Uterus (tissue), 4 donors: ENCODE measurements at places on chromosomes 6 and 20.

GRCh38 chr6:131460614-131461000 is 112.4 kb upstream of the ARG1 start:
- no peak for DNase-seq
- H3K36me3 ChIP-seq = no peaks in the 10 kb centered on the region
- H3K4me1 ChIP-seq = no peaks in the 10 kb centered on the region
- no peaks in the 10 kb centered on the region for H3K27me3 ChIP-seq
- no peak overlapping the region for H3K4me3 ChIP-seq
- no peak overlapping the region for H3K27ac ChIP-seq

DNA sequence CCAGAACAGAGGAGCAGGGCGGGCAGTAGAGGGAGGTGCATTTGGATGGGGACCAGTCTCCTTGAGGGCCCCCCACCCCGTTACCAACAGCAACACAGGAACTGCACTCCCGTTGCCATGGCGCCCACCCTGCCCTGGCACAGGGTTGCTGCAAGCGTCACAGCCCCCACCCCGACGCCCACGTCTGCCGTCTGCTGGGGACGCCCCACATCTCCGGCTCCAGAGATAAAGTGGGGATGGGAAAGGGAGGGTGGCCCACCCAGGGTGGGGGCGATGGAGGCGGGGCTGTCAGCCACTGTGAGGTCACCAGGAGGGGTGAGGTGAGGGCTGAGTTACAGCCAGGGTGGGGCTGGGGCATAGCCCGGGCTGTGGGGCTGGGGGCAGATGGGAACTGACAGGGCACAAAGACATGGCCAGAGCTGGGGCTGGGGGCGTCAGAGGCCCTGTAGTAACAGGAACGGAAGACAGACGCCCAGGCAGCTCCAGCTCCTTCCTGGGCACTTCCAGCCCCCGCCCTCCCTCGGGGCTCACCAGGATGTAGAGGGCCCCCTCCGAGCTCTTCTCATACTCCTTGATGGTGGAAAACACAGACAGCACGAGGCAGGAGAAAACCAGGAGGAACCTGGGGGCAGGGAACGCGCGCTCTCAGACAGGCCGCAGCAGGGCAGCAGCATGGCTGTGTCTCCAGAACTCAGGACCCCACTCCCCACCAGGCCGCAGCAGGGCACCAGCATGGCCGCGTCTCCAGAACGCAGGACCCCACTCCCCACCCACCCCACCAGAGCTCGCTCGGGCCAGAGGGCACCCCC is 26.0 kb downstream of the KCNQ2 start:
- H3K27ac ChIP-seq = no peak overlapping the region
- H3K4me1 ChIP-seq = no peaks in the 10 kb centered on the region
- no peaks in the 10 kb centered on the region for H3K27me3 ChIP-seq
- DNase-seq = no peak
- no peak overlapping the region for H3K4me3 ChIP-seq

DNA sequence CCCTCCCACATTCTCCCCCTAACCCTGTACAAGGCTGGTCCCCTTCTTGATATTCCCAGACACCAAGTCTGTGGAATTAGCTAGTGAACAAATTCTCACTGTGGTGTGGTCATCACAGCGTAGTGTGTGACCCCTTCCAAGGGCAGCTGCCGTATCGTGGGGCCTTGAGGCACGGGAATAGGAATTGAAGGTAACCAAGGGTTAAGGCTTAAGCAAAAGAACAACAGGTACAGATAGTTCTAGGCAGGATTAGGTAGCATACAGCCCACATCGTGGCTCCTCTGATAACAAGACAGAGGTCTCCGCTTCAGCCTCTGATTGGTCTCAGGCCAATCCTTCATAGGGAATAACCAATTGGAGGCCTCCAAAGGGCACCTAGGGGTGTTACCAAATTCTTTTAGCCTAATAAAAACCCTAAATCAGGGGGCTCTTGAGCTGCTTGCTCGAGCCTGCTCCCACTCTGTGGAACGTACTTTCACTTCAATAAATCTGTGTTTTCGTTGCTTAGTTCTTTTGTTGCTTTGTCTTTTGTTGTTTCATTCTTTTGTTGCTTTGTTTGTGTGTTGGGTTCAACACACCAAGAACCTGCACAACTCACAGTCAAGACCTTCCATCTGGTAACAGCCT is 64.7 kb downstream of the GPR6 start:
- H3K4me3 ChIP-seq = no peak overlapping the region
- no peaks in the 10 kb centered on the region for H3K4me1 ChIP-seq
- no peak for DNase-seq
- no peaks in the 10 kb centered on the region for H3K27me3 ChIP-seq
- H3K27ac ChIP-seq = no peak overlapping the region
- H3K36me3 ChIP-seq = no peaks in the 10 kb centered on the region

- H3K36me3 ChIP-seq = no peaks in the 10 kb centered on the region
- DNase-seq = no peak
- no peaks in the 10 kb centered on the region for H3K4me1 ChIP-seq
- H3K27me3 ChIP-seq = no peaks in the 10 kb centered on the region
These were observed 343.3 kb downstream of the BCKDHB start for GRCh38 chr6:80449726-80450125.

DNA sequence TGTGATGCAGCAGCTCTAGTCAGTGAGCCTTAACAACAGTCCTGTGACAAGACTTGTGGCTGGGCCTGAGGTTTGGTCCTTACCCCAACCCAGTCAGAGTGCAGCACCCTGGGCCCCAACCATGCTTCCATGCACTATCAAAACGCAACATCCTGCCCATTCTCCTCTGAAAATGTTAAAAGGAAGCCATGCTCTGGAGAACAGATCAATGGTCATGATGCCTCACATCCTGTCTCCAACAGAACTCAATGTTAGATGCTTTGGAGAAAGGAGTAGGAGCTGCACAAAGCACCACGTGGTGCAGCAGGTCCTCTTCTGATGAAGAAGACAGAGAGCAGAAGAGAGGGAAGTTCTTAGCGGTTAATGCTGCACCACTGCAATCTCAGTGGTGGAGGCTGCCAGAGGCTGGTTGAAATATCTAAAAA is 41.9 kb downstream of the TRAM2 start:
- H3K27ac ChIP-seq = no peak overlapping the region
- no peaks in the 10 kb centered on the region for H3K4me1 ChIP-seq
- DNase-seq = no peak
- no peaks in the 10 kb centered on the region for H3K27me3 ChIP-seq

- H3K4me1 ChIP-seq = no peaks in the 10 kb centered on the region
- no peaks in the 10 kb centered on the region for H3K36me3 ChIP-seq
- no peak for DNase-seq
- H3K27ac ChIP-seq = no peak overlapping the region
These were observed 17.6 kb downstream of the CBFA2T2 start for GRCh38 chr20:33507461-33507860.

DNA sequence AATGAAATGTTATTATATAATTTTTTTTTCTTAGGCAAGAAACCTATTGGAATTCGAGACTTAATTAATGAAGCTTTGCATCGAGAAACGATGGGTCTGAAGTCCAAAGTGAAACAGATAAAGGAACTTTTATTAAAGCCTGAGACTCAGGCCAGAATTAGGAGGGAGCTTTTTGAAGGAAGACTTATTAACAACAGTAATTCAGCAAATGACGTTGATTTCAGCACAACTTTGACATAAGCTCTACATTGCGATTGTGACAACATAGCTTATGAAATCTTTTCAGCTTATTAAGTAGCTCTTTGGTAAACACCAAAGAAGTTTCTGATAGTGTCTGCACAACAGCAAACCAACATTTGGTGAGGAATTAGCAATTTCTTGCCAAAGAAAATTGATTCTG is 147.1 kb downstream of the AKAP7 start:
- no peak for DNase-seq
- no peak overlapping the region for H3K27ac ChIP-seq
- no peaks in the 10 kb centered on the region for H3K4me1 ChIP-seq
- no peaks in the 10 kb centered on the region for H3K27me3 ChIP-seq
- H3K36me3 ChIP-seq = no peaks in the 10 kb centered on the region

GRCh38 chr6:40427196-40427595 is 160.0 kb downstream of the LRFN2 start:
- H3K4me3 ChIP-seq = no peak overlapping the region
- no peaks in the 10 kb centered on the region for H3K4me1 ChIP-seq
- H3K36me3 ChIP-seq = no peaks in the 10 kb centered on the region
- H3K27ac ChIP-seq = no peak overlapping the region
- H3K27me3 ChIP-seq = no peaks in the 10 kb centered on the region

DNA sequence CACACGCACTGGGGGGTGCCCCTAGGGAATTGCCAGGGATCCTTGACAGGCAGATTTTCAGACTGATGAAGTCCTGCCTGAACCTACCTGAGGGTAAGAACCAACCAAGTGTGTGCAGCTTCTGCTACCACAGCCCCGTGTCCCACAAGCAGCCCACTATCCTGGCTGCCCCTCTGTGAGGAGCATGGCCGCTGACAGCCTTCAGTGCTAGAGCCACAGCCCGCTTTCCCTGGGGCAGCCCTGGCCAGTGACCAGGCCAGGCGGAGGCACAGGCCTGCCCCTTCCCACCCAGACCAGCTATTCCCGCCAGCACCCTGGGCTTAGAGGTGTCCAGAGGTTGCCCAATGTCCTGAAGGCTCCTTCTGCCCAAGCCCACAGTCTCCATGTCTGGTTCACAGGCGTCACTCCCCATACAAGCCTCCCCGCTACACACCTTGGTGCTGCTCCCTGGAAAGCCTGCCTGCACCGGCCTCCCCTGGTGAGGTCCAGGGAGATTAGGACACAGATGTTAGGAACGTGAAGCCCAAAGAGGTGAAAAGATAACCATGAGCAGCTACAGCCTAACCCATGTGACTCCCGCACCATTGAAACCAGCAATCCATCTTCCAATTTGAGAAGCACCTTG is 207.0 kb downstream of the SYNDIG1 start:
- DNase-seq = no peak
- no peaks in the 10 kb centered on the region for H3K27me3 ChIP-seq
- H3K36me3 ChIP-seq = no peaks in the 10 kb centered on the region
- no peak overlapping the region for H3K4me3 ChIP-seq

DNA sequence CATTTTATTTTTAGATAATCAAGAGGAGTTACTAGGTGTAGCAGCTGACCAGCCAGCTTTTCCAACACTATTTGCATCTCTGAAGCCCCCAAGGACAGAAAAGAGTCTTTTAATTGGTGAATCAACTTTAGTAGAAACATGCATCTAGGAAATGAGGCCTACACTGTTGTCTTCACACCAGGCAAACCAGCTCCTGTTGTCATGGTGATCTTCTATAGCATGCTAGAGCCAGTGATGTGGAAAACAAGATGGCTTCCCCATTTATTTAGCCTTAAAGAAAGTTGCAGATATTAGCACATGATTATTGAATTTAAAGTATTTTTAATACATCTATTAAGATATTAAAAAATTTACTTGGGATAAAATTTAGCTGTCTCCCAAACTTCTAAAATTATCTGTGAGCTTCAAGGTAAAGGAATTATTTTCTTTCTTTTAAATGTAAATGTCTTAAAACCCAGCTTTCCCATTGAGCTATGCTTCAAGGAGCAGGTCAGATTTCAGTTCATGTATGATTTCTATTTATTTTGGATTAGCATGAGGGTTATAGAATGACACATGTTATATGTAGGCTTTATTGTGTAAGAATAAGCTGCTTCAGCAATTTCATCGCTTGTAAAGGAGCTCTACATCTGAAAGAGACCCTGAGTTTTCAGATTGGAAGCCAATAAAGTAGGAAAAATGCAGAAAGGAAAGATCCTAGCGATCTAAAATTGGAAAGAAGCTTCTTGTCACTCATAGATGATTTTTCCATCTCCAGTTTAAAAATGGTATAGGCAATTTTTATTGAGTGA is 564.9 kb upstream of the CITED2 start:
- H3K27ac ChIP-seq = no peak overlapping the region
- H3K4me3 ChIP-seq = no peak overlapping the region
- peaks cover 8% of the 10 kb centered on the region for H3K4me1 ChIP-seq
- H3K27me3 ChIP-seq = no peaks in the 10 kb centered on the region

GRCh38 chr20:17904027-17904426 is 64.6 kb downstream of the SNX5 start:
- H3K27me3 ChIP-seq = no peaks in the 10 kb centered on the region
- H3K4me3 ChIP-seq = no peak overlapping the region
- H3K4me1 ChIP-seq = no peaks in the 10 kb centered on the region
- H3K36me3 ChIP-seq = no peaks in the 10 kb centered on the region
- DNase-seq = no peak
- H3K27ac ChIP-seq = no peak overlapping the region

DNA sequence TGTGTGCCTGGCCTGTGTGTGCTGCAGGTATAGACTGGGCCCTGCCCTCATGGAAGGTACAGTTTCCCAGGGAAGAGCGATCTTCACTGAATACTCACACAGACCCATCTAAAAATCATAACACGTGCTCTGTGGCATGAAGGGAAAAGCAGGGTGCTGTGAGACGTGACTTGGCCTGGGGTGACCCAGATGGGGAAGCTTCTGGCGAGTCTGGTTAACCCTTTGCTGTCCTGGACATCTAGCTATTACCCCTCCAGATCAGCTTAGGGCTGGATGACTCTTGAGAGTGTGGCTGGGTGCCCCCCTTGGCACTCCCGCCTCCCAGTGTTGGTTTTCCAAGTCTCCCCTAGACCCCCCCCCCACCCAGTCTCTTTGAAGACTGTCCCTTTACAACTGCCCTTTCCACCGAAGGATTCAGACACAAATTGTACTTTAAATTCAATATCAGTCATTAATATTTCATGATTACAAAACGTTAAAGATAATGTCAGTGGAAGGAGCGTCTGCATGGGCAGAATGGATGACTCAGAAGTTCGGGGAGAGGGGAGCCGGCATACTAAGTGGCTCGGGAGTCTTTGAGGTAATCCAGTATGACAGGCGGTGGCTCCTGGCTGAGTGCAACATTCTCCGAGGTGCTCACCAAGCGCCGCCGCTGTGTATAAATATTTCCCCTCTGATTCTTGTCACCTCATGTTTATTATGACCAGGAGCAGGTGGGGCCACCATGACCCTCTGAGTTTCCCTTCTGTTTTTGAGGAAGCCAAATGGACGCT is 77.3 kb downstream of the CD40 start:
- H3K4me3 ChIP-seq = no peak overlapping the region
- no peaks in the 10 kb centered on the region for H3K27me3 ChIP-seq
- DNase-seq = no peak
- no peaks in the 10 kb centered on the region for H3K36me3 ChIP-seq
- no peaks in the 10 kb centered on the region for H3K4me1 ChIP-seq
- no peak overlapping the region for H3K27ac ChIP-seq
